WTC11 (cell line): ENCODE measurements at places on chromosomes 16 and 17. TPM values are rescaled to one million over a fixed set of nuclear protein-coding genes. Genes with fewer than 3 reads are reported as not detected.

The KIF19 gene
- 0.44 to 0.80 TPM (median 0.60 TPM) in 3 replicates for total RNA-seq

- no peaks in the 10 kb centered on the region for H3K36me3 ChIP-seq
- no peak for DNase-seq
- no peaks in the 10 kb centered on the region for H3K27me3 ChIP-seq
- H3K4me3 ChIP-seq = no peak overlapping the region
- no peak overlapping the region for H3K27ac ChIP-seq
Observed at GRCh38 chr17:29749045-29749825, 126.5 kb upstream of the CORO6 start.

- peak; percentile 30 for DNase-seq
- peak overlapping the region; percentile 42 for H3K27ac ChIP-seq
- H3K4me1 ChIP-seq = peaks cover 12% of the 10 kb centered on the region
Observed at GRCh38 chr17:67139784-67140665, 95.7 kb downstream of the CACNG1 start.

GRCh38 chr16:80536238-80536637, 4.6 kb upstream of the DYNLRB2 start:
- H3K4me3 ChIP-seq = no peak overlapping the region
- DNase-seq = no peak
- peaks cover 10% of the 10 kb centered on the region for H3K4me1 ChIP-seq
- no peaks in the 10 kb centered on the region for H3K36me3 ChIP-seq

DNA sequence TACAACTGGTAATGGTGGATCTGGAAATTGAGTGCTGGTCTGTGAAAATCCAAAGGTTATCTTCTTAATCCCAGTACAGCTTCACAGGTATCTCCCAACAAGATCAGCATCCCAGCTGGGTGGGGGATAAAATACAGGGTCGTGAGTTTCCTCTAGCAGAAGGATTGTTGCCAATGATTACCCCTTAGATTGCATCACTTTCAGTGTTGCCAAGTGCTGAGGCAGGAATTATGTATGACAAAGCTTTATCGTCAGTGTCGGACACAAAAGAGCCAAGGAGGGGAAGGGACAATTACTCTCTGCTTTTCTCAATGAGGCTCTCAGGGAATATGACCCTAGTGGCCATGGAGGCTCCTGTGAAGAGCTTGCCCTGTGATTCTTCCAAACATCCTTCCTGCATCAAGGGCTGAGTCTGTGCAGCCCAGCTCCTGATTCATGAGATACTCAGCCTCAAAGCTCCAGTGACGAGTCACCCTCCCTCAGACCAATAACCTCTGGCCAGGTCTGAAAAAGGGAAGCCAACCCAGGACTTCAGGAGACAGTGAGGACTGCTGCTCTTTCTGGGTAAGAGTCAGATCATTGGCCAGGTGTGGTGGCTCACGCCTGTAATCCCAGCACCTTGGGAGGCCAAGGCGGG, 15.0 kb downstream of the OR1F1 start:
- peaks cover 28% of the 10 kb centered on the region for H3K36me3 ChIP-seq
- H3K27ac ChIP-seq = no peak overlapping the region
- H3K4me3 ChIP-seq = no peak overlapping the region
- DNase-seq = no peak
